ENCODE measurements at places on chromosomes 13 and 19. TPM values are rescaled to one million over a fixed set of nuclear protein-coding genes. Genes with fewer than 3 reads are reported as not detected.

FBXW9 gene
- total RNA-seq: 4.3 TPM

TNFRSF19 gene
- 17.9 TPM for total RNA-seq

TSKS gene
- 0.43 TPM for total RNA-seq

VAV1 gene
- 31.6 TPM for total RNA-seq

- no peak overlapping the region for H3K4me3 ChIP-seq
- H3K36me3 ChIP-seq: no peaks in the 10 kb centered on the region
- no peaks in the 10 kb centered on the region for H3K4me1 ChIP-seq
- no peaks in the 10 kb centered on the region for H3K27me3 ChIP-seq
Observed at GRCh38 chr13:51101636-51102235, 9.3 kb downstream of the C13orf42 start.
